ENCODE measurements at places on chromosomes 3 and 15.
A peak's percentile ranks its signal among the peaks of the same experiment; 100 is the strongest.

DNA sequence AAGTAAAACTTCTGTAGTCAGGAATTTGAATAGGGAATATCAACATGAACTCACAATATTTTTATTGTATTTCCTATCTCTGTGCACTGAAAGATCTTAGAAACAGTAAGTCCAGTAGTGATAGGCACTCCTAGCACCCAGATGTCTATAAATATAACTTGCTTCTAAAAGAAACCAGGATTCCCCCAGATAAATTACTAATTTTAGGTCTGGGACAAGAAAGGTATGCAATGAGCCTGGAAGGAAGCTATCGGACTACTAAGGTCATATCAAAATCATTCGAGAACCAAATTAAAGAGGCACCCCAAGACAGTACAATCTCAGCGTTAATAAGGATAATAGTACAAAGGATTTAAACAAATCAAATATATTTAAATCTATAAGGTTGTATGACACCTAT, 47.4 kb downstream of the CLDN18 start:
- DNase-seq = no peak

- peak; percentile 29 for DNase-seq
These were observed 36.7 kb downstream of the HMCES start for GRCh38 chr3:129315223-129315997.

- DNase-seq = no peak
These were observed at the start of gene RYR3 for GRCh38 chr15:33310481-33311311. Gene RYR3, plus strand, starts transcription at chr15:33310967. Its CDS starts 79 bp downstream, at chr15:33311046.

DNA sequence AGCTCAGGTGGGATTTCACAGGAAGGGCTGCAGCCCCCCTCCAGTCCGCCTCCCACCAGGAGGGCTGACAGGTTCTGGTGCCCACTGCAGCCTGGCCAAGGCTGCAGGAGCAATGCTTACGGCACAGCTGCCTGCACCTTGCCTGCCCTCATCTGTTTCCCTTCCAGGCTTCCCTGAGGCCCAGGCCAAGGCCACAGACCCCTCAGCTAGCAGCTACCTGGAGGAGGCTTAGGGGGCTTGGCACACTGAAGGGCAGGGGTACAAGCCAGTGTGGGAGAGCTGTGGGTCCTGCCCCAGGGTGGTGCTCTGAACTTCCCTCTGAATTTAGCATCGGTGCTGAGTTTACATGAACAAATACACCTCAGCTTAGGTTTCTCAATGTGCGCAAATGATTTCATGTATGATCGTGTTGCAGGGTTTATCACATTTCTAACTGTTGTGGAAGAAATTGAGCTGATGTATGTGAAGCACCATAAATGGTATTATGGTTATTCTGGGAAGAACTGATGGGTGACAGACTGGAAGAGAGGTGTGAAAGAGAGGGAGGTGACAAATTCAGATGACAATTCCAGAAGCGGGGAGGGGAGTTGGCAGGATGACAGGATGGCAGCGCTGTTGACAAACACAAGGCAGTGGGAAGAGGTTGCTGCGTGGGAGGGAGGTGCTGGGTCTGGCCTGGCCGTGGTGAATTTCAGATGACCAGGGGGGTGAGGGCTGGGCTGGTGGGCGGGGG, 6.1 kb downstream of the RHCG start:
- no peak for DNase-seq

GRCh38 chr3:64408770-64409169, 183.5 kb upstream of the PRICKLE2 start:
- DNase-seq = peak; percentile 6

- DNase-seq = no peak
These were observed 72.1 kb downstream of the APBA2 start for GRCh38 chr15:28957606-28958498.

DNA sequence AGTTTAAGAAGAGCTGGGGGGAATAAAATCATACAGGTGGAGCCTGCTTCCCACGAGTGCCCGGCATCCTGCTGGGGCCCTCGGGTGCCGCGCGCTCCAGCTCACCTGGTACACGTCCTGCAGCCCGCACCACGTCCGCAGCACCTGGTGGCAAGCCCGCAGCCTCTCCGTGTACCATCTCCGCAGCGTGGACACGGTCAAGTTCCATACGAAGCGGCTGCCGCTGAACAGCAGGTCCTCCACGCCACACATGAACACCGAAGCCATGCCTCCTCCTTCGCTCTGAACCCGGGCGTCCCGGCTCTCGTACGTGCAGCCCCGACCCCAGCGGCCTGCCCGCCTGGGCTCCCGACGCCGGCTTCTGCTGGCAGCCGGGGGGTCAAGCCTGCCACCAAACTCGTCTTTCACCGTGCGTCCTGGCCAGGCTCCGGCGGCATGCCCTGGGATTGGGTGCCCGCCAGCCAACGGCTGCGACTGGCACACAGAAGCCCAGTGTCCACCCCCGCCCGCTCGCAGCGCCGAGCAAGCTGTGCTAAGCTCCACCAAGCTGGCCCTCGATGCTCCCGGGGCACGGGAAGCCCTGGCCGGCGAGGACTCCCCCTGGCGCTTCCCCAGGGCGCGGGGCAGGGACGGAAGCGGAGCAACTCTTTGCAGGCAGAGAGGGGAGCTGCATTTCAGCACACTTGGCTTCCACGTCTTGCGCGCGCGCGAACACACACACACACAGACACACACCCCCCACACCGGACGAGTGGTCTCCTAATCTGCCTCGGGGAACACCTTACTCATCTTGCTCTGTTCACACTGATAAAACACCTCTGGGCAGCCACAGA, at the start of gene FRMD4B:
FRMD4B (minus strand) TSS at position 366 of the 833 bp plus-strand sequence; CDS start at position 267, 99 bp downstream.
- DNase-seq = peak; percentile 66

- no peak for DNase-seq
These were observed 153.1 kb downstream of the TNIK start for GRCh38 chr3:171307046-171307585.

DNA sequence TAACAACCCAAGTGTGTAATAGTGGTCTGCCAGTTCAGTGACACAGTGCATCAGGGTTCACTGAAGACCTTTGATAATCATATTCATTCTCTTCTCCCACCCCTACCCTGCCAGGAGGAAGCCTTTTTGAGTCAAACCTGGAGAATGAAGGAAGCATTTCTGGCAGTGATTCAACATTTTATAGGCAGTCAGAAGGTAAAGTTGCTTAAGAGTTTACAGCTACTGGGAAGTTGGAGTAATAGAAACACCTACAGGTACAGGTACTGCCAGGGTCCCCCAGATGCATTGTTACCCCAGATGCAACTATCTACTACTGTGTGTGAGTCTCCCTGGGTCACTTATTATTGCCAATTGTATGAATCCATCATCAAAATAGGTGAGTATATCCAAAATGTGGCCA, 146.9 kb upstream of the EIF1B start:
- peak; percentile 12 for DNase-seq

DNA sequence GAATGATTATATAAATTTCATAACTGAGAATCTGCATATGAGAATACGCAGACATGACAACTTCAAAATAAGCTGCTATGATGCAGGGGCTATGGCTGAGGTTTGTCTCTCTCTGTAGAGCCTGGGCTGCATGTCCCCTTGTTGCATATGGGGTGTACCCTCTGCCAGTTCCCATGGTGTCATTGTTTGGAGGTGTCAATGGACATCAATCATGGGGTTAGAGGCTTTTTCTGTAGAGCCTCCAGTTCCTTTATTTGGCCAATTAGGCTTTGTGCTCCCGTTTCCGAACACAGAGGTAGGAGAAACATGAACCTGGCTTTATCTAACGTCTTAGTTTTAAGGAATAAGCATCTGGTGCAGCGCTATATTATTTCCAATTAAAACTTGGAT, 77.3 kb upstream of the RARB start:
- DNase-seq = no peak

DNA sequence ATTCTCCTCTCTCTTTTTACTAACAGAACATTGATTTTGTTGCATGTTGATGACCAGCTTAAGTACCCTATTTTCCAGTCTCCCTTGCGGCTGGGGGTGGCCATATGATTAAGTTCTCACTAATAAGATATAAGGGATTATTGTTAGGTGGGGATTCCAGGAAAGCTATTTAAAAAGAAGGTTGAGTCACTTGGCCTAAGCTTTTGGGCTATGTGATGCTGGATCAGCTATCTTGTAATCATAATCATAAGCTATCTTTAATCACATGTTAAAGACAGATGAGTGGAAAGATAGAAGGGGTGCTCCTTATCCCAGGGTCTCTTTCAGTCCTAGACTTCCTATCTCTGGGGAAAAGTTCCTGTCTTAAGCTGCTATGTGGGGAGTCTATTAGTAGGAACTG, 59.9 kb downstream of the CGNL1 start:
- no peak for DNase-seq

GRCh38 chr15:71612397-71612722, 198.0 kb upstream of the NR2E3 start:
- DNase-seq = no peak

GRCh38 chr3:143389388-143389787, 269.8 kb downstream of the CHST2 start:
- no peak for DNase-seq

- DNase-seq = no peak
These were observed 189.2 kb downstream of the CADM2 start for GRCh38 chr3:85148036-85148435.

GRCh38 chr15:83698294-83698693, 44.4 kb downstream of the ADAMTSL3 start:
- DNase-seq = peak; percentile 81

GRCh38 chr15:90327311-90327710, 24.8 kb upstream of the ZNF774 start:
- peak; percentile 25 for DNase-seq

GRCh38 chr3:175383813-175384212, 524.7 kb downstream of the NAALADL2 start:
- no peak for DNase-seq

DNA sequence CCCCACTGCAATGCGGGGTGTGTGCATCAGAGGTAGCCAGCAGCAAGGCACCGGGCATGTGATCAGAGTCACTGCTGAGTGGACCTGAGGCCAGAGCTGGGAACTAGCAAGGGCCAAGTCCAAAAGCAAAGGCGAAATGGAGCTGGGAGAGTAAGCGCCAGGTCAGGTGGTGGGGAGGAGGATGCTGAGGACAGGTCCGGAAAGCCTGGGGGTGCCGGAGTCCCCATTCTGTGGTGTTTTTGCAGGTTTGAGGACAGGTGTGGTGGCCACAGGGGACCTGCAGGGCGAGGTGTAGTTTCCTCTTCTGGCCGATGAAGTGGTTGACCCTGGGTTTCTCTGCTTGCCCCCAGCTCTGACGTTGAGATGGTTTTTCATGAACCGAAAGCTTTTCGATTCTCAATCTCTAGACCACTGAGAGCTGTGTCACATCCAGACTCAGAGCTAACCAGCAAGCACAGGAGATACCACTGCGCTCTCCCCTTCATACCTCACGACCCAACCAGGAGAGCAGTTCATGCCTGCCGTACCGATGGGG, 35.0 kb upstream of the HES1 start:
- DNase-seq = no peak

DNA sequence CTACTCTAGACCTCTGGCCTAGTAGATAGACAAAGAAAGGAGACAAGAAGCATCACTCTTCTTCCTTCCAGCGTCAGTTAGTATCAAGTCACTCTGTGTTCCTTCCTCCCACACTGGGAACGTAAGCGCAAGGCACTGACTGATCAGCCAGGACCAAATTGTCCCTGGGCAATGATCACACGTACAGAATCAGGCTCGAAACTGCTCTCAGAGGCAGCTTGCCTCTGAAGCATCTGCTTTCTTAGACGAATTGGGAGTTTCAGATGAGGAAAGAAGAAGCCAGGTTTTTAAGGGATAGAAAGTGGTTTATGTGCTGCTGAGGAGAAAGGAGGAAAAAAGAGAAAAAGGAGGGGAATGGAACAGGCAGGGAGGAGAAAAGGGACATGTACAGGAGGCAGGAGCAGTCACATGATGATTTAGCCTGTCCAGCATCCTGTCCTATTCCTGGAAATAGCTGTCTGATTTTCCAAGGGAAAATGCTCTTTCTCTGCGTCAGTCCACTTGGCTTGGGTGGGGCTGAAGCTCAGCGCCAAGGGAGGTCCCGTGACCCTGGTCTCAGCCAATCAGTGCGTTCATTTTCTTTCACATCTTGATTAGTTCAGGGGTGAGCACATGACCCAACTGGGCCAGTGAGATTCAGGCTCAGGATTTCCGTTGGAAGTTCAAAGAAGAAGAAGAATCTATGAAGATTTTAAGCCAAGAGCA, 102.0 kb upstream of the PRICKLE2 start:
- no peak for DNase-seq

- no peak for DNase-seq
These were observed 52.7 kb downstream of the LDHAL6B start for GRCh38 chr15:59259137-59259943.

GRCh38 chr3:123568875-123569274, 16.0 kb downstream of the HACD2 start:
- no peak for DNase-seq

DNA sequence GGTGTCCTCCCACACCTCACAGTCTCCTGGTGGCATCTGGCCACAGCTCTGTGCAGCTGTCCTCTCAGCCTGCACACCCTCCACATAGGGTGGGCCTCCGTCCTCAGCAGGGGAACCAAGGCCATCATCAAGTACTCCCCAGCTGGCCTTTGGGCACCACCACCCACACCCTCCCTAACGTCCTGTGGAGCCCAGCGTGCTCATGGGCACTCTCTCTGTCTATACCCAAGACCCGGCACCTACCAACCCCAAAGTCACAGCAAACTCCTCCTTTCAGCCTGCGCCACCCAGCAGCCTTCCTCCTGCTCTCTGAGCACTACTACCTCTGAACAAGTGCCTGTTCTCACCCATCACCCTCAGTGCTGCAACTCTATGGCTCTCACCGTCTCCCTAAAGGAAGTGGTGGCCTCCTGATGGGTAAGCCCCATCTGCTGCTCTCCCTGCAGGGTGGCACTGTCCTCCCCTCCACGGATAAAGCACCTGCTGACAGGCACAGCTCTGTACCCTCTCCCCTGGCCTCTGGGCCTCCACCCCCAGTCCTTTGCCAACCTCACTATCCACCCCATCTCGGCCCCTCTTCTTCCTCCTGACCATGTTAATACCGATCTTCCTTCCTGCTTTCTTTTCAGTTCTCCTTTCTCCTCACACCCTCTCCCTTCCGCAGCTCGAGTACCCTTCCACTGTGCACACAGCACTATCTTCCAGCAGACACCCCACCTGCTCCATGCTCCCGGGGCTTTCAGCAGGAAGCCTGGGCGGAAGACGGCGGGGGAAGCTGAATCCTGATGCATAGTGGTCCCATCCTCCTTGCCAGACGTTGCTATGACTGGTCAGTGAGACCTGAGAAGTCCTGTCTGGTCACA, 31.5 kb downstream of the SLC41A3 start:
- DNase-seq = no peak

GRCh38 chr15:42375941-42376340, 16.6 kb downstream of the CAPN3 start:
- DNase-seq = no peak

DNA sequence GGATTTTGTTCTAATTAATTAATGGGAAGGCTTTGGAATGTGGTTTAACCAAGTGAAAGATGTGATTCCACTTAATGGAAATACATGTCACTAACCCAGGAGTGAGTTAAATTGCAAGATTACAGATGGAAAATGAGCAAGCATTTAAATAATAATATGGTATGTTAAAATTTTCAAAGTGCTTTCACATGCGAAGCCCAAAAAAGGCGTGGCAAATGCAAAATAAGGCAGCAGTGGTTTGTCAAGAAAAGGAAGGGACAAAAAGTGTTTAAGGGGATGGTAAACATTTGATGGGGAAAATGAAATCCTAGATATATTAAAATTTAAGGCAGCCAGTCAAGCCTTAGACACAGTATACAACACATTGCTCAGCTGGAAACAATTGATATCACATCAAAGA, 2.9 kb downstream of the TICRR start:
- peak; percentile 6 for DNase-seq

- DNase-seq = no peak
These were observed 66.8 kb downstream of the GALK2 start for GRCh38 chr15:49236869-49237268.
